ENCODE measurements at places on chromosomes 4 and X. TPM values are rescaled to one million over a fixed set of nuclear protein-coding genes. Genes with fewer than 3 reads are reported as not detected.

- no peak for DNase-seq
Measured at GRCh38 chrX:50606300-50606950, 135.8 kb upstream of the DGKK start.

PHKA1 gene
- total RNA-seq: not detected

- no peak for DNase-seq
Measured at GRCh38 chr4:83179205-83179604, 64.7 kb upstream of the PLAC8 start.

DNA sequence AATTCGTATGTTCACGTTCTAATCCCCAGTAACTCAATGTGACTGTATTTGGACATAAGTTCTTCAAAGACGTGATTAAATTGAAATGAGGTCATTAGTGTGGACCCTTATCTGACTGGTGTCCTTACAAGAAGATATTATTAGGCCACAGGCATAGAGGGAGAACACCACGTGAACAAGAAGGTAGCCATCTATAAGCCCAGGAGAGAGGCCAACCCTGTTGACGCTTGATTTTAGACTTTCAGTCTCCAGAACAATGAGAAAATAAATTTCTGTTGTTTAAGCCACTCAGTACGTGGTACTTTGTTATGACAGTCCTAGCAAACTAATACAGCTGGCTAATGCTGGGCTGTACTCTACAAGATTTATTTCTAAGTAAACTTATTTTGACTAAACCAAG lies 1.5 kb upstream of the EIF1AX start:
- DNase-seq: no peak

- no peak for DNase-seq
Measured at GRCh38 chr4:62260254-62260653, 1060.1 kb downstream of the ADGRL3 start.

DNA sequence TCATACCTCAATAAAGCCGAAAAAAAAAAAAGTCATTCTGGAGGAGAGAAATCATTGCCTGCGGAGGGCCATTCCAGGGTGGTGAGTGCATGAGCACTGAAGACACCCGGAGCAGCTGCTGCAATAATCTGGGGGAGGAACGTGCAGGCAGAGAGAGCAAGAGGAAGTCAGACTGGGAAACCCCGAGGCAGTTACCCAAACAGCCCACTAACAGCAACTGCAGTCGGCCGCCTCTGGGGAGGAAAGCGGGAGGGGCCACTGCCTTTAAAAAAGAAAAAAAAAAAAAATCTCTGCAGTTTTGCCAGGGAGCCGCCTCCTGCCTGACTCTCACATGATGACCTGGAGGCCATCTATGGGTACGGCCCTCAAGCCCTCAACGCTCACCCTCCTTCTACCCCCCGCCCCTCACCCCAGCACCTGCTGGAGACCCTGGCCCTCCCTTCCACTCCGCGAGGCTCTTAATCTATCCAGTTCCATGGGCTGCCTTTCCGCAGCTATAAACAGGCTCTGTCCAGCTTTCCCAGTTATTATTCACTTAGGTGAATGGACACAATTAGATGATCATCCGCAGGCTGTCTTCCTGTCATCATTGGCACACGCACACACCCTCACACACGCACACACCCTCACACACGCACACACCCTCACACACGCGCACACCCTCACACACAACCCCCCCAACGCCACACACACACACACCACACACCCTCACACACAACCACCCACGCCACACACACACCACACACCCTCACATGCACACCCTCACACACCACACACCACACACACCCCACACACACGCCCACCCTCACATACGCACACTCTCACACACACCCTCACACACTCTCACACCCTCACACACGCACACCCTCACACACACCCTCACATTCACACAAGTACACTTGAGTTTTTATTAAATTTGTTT lies 3.4 kb upstream of the AVPR2 start:
- DNase-seq: peak; percentile 59

DNA sequence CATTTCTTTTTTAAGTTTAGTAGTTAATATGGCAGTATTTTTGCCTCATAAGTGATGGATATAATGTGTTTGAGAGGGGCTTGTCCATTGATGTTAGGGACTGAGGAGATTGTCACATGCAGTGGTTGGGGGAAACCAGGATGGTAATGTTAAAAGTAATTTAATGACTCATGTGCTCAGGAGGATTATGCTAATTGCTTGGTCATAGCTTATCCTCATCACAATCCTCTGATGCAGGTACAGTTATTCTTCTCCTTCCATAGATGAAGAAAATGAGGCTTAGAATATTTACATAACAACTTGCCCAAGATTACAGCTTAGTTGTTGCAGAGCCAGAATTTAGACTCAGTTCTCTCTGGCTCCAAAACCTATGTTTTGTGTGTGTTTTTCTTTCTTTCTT lies 94.4 kb upstream of the SCML1 start:
- DNase-seq: no peak

DNA sequence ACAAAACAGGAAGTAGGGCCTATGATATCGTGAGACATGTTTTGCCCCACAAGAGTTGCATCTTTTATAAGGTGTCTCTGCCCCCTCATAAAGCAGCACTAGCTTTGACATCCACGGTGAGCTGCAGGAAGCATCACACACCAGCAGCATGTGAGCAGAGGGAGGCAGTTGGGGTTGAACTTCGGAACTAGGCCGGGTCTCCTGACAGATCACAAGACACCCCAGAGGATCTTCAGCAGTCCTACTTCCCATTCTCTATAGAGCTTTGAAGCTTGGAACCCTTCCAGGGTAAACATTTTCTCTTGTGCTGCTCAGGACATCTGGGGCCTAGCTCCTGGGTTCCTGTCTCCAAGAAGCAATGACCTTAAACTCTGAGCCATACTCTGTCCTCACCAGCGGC lies 27.5 kb downstream of the YY2 start:
- DNase-seq: no peak

DNA sequence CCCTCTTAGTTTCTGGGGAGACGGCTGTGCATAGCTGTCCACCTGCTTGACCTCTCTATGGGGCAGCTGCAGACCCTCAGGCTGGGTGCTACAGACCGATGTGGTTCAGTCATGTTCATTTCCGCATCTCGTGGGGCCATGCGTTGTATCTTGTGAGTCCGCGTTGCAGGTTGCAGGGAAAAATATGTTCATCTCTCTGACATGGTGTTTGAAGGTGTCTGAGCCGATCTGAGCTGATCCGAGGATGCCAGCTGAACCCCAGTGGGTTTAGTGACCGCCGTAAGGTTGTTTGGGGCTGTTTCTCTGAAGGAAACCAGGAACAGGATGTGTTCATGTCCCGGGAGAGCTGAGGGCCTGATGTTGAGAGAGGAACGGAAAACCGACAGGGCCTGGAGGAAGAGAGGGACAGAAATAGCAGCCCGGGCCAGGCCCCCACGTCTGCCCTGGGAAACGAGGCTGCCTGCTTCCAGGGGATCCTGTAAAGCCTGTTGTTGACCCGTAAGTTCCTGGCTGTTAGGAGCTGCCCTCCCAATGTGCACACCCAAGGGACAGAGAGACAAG lies 9.8 kb upstream of the P2RY8 start:
- DNase-seq: peak; percentile 25

SPIN2B gene
- total RNA-seq: 5.3 TPM

- DNase-seq: no peak
Measured at GRCh38 chr4:7839856-7840255, 99.8 kb downstream of the AFAP1 start.

GRCh38 chr4:8695237-8696219 lies 103.0 kb downstream of the CPZ start:
- no peak for DNase-seq

NHSL2 gene
- 0.19 TPM for total RNA-seq

DNA sequence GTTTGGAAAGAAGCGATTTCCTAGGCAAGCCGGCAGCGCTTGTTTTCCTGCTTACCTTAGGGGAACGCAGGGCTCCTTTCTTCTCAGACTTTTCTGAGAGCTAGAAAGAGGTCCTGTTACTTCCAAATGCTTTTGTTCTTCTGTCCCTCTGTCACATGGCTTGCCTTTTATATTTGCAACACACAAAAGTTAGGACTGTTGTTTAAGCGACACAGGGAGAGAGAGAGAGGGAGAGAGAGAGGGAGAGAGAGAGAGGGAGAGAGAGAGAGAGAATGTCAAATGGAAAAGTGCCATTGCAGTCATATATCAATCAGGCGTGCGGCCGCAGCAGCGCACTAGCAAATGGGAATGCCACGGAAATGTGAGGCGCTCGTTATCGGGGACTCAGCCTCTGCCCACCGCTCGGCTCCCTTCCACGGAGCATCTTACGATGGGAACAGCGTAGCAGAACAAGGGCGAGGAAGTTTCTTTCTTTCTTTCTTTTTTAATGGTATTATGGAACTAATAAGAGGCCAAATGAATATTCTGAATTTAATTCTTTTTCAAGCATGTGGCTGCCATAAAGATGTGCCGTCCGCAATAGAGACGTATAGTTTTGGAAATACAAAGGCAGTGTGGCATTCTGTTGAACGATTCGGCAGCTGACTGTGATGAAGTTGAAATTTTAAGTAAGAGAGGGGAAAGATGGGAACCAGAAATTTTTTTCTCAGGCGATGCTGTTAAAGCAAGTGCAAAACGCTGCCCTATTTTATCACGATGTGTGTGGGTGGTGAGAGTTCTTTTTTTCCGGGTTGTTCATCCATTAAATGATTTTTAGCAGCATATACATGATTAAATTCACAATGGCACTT lies at the start of gene NDP:
TSS of gene NDP (minus strand) at position 142 of the 851 bp plus-strand sequence. CDS start 14,745 bp downstream, outside the sequence.
- DNase-seq: no peak

- no peak for DNase-seq
Measured at GRCh38 chr4:100117750-100118149, 72.5 kb downstream of the DDIT4L start.

- DNase-seq: no peak
Measured at GRCh38 chr4:124890522-124890921, 178.0 kb upstream of the ANKRD50 start.

NMU gene
- total RNA-seq: not detected

GRCh38 chrX:46903458-46904242 lies 8.6 kb upstream of the JADE3 start:
- DNase-seq: peak; percentile 79

DNA sequence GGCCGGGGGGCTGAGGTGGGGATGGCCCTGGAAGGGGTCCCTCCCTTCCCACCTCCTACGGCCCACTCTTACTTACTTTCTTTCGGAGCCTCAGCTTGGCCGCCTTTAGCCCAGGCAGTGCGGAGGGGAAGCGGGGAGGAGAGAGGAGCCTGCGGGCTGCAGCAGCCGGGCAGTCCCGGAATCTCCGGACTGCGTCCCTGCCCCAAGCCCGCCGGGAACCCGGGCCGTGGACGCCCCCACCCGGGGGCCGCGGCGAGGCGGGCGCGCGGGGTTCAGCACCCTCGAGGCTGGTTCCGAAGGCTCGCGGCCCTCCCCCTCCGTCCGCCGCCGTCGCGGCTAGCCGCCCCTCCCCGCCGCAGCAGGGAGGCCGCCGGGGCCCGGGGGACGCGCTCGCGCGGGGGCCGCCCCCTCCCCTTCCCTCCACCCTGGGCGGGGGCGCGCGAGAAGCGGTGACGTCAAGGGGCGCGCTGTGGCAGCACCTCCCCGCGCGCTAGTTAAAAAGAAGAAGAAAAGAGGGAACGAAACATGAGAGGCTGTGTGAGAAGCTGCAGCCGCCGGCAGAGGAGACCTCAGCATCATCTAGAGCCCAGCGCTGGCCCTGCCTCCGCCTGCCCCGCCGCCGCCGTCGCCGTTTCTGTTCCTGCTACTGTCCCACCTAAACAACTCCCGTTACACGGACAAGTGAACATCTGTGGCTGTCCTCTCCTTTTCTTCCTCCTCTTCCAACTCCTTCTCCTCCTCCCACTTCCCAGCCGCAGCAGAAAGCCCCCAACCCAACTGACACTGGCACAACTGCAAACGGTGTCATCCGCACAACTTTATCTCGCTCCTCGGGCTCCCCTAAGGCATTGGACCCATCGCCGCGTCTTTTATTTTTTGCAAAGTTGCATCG lies at the start of gene HHIP:
TSS of gene HHIP (plus strand) at position 526 of the 892 bp plus-strand sequence. CDS start 520 bp downstream, outside the sequence.
- peak; percentile 65 for DNase-seq

HSFX4 gene
- not detected for total RNA-seq

GRCh38 chrX:97389761-97390192 lies 506.1 kb downstream of the RPA4 start:
- peak; percentile 16 for DNase-seq

- DNase-seq: no peak
Measured at GRCh38 chr4:128288689-128289106, 1.1 kb upstream of the PGRMC2 start.

- DNase-seq: no peak
Measured at GRCh38 chr4:93127489-93127888, 701.1 kb upstream of the ATOH1 start.

MAOA gene
- 7.1 TPM for total RNA-seq

MOSPD2 gene
- 21.7 TPM for total RNA-seq

GRCh38 chr4:33107814-33108213 lies 2387.6 kb downstream of the PCDH7 start:
- no peak for DNase-seq

GRCh38 chr4:184395451-184395917 lies 78.9 kb downstream of the IRF2 start:
- DNase-seq: no peak

- peak; percentile 71 for DNase-seq
Measured at GRCh38 chr4:153465615-153466080, 512 bp upstream of the TMEM131L start.

DNA sequence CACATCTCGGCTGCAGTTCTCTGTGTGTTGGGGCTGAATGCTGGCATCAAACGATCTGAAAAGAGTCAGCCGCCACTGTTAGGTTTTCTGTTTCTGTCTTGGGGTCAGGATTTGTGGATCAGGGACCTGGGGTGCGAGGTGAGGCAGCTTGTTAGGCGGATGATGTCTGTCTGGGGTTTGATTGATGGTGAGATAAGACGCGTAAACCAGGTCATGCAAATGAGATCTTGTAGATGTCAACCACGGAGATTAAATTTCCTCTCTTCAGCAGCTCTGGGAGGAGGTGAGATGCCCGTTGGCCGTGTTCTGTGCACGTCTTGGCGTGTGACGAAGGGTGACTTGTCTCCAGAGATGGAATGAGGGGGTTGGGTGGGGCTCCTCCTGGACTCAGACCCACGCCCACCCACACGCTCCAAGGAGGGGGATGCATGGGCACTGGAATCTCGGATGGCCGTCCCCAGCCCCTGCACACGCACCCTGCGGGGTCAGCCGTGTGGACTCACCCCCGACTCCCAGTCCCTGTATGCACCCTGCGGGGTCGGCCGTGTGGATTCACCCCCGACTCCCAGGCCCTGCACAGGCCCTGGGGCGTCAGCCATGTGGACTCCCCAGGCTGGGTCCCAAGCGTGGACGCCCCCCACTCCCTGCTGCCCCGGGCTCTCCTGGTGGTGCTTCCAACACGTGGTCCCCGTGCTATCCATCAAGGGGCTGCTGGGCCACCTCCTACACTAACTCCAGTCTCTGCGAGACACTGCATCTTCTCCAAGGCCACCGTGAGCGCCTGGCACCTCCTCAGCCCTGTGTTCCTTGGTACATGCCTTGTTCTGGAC lies 16.0 kb upstream of the UVSSA start:
- no peak for DNase-seq

FMR1NB gene
- total RNA-seq: not detected
